Lower lobe of right lung (tissue), 2 donors: ENCODE measurements at places on chromosomes 1 and 21. TPM values are rescaled to one million over a fixed set of nuclear protein-coding genes. Genes with fewer than 3 reads are reported as not detected.

GRCh38 chr1:206011057-206011456 lies 7.9 kb upstream of the RAB7B start:
- no peak for DNase-seq
- no peak overlapping the region for H3K4me3 ChIP-seq
- H3K36me3 ChIP-seq: no peaks in the 10 kb centered on the region
- no peak overlapping the region for H3K27ac ChIP-seq
- no peaks in the 10 kb centered on the region for H3K27me3 ChIP-seq
- H3K4me1 ChIP-seq: no peaks in the 10 kb centered on the region

The CRABP2 gene
- 2.1 TPM for total RNA-seq

- no peaks in the 10 kb centered on the region for H3K4me1 ChIP-seq
- no peak for DNase-seq
- H3K27me3 ChIP-seq: no peaks in the 10 kb centered on the region
- H3K4me3 ChIP-seq: no peak overlapping the region
Observed at GRCh38 chr21:34649400-34649799, 19.4 kb upstream of the CLIC6 start.

DNA sequence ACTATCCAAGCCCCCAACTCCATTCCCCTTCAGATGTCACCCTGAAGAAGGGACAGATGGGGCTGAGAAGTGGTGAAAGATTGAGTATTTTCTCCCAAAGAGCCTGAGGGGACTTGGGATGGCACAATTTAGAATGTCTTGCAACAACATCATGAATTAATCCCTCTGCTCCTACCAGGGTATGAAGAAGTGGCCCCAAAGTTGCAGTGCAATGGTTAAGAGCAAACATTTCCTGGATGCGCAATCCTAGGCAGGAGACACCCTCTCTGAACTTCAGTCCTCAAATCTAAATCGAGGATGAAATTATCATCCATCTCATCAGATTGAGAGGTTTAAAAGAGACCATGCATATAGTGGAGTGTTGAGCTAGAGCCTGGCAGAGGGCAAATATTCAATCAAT lies 28.6 kb upstream of the CITED4 start:
- no peaks in the 10 kb centered on the region for H3K27me3 ChIP-seq
- no peak for DNase-seq
- no peaks in the 10 kb centered on the region for H3K36me3 ChIP-seq
- no peak overlapping the region for H3K4me3 ChIP-seq
- no peaks in the 10 kb centered on the region for H3K4me1 ChIP-seq

- H3K4me3 ChIP-seq: no peak overlapping the region
- H3K27me3 ChIP-seq: no peaks in the 10 kb centered on the region
- DNase-seq: no peak
Observed at GRCh38 chr1:187275985-187276575, 447.3 kb downstream of the PLA2G4A start.

The RXFP4 gene
- total RNA-seq: not detected

- H3K27ac ChIP-seq: no peak overlapping the region
- no peak overlapping the region for H3K4me3 ChIP-seq
- no peak for DNase-seq
- no peaks in the 10 kb centered on the region for H3K36me3 ChIP-seq
- H3K27me3 ChIP-seq: peaks cover 4% of the 10 kb centered on the region
Observed at GRCh38 chr1:183433703-183434102, 15.5 kb upstream of the NMNAT2 start.

The FCN3 gene
- total RNA-seq: 1,125 TPM
